ENCODE measurements at places on chromosomes 12 and 14.

DNA sequence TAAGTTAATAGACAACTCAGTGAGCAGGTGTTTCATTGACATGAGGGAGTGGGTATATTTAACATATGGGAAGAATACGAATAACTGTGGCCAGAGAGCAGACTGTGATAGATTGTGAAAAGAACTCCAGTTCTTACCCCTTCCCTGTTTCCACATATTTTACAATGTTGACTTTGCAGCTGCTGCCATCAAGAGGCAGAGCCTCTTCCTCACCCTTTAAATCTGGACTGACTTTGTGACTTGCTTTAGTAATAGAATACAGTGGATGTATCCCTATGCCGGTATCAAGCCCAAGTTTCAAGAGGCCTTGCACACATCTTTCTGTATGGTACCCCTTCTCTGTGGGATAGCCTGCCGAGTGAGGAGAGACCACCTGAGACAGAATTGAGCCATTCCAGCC is 356.7 kb downstream of the ETNK1 start:
- no peak for DNase-seq

DNA sequence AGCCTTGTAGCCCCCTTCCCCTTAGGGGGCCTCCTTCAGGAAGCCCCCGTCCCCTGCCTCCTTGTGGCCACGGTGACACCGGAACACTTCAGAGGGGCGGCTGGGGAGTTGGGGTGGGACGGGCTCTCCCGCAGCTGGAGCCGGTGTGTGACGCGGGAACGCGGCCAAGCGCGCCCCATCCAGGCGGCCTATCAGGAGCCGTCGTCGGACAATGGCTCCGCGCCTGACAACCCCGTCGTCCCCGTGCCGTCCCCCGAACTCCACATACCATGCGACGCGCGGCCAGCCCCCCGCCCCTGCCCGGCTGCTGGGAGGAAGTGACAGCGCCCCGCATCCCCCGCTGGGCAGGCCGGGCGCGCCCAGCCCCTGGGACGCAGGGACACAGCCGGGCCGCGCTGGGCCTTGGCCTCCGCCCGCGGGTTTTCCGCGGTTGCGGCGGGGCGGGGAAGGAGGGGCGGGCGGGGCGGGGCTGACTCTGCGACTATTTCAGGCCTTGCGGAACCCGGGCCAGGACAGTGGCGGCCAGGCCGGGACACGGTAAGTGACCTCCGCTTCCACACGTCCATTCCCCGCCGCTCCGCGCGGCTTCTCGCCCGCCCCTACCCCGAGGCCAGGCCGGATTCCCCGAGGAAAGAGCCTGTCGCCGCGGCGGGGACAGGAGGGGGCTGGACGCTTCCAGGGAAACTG is at the start of gene TNFAIP2:
Gene TNFAIP2 (plus strand): TSS at position 515 of the 687 bp plus-strand sequence. CDS start 2,997 bp downstream, outside the sequence.
- no peak for DNase-seq

- DNase-seq: no peak
Measured at GRCh38 chr12:11433664-11434063, 38.3 kb upstream of the PRB2 start.

DNA sequence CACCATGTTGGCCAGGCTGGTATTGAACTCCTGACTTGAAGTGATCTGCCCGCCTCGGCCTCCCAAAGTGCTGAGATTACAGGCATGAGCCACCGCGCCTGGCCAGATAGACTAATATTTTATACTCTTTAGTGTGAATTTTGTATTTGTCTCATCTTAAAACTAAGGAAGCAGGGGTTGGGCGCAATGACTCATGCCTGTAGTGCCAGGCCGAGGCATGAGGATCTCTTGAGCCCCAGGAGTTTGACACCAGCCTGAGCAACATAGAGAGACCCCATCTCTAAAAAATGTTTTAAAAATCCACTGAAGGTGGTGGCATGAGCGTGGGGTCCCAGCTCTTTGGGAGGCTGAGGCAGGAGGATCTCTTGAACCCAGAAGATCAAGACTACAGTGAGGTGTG is 9.0 kb downstream of the DYNC1H1 start:
- no peak for DNase-seq

- DNase-seq: no peak
Measured at GRCh38 chr14:62158779-62159178, 396.6 kb downstream of the SNAPC1 start.

DNA sequence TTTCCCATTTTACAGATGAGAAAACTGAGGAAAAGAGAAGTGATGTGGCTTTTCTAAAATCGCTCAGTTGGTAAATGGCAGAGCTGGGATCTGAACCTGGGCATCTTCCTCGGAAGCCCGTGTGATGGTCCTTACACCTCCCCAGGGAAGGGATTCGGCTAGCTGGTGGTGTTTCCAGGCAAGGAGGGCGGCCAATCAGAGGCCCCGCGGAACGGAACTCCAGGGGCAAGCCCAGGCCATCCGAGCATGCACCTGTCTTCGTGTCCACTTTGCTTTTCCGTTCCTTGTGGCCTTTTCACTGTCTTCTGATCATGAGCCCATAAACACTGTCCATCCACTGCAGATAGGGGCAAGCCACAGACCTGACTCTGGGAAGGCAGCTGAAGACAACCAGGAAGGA is 114.8 kb upstream of the TMEM132D start:
- DNase-seq: no peak

- no peak for DNase-seq
Measured at GRCh38 chr14:65222440-65222858, 120.1 kb upstream of the MAX start.

DNA sequence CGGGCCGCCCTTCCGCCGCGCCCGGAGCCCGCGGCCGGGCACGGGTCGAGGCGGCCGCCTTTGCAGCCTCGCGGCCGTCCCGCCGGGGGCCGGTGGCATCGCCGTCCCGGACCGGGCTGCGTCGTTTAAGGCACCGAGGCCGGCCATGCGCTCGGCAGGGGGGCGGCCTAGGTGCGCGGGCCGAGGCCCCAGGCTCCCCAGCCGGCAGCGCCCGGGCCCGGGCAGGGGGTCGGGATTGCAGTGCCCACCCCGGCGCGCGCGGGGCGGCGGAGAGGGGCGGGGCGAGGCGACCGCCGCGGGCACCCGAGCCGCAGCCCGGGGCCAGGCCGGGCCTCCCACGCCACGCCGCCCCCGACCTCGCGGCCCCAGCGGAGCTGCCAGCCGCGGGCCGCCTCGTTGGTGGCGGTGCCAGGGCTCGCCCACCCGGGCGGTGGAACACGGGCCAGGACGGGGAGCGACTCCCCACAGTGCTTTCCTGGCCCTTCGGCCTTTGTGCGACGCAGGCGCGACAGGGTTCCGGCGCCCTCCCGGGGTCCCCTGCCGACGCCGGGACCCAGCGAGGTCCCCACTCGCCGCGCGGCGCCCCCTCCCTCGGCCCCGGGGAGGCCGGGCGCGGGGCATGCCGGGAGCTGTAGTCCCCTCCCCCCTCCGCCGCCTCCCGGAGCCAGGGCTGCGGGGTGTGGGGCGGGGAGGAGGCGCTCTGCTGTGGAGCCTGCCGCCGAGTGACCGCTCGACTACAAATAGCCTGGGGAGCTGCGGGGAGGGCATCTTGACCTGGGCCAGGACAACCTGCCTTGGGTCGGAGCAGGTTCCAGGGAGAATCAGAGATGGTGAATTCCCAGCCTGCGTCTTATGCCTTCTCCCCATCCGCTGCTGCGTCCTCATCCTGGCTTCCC is 769 bp downstream of the FKBP4 start:
- no peak for DNase-seq

GRCh38 chr14:33230021-33230420 is 291.3 kb downstream of the NPAS3 start:
- DNase-seq: no peak

GRCh38 chr14:44963775-44964380 is 1.9 kb downstream of the TOGARAM1 start:
- DNase-seq: no peak

- DNase-seq: no peak
Measured at GRCh38 chr12:15863372-15863771, 18.8 kb upstream of the STRAP start.

DNA sequence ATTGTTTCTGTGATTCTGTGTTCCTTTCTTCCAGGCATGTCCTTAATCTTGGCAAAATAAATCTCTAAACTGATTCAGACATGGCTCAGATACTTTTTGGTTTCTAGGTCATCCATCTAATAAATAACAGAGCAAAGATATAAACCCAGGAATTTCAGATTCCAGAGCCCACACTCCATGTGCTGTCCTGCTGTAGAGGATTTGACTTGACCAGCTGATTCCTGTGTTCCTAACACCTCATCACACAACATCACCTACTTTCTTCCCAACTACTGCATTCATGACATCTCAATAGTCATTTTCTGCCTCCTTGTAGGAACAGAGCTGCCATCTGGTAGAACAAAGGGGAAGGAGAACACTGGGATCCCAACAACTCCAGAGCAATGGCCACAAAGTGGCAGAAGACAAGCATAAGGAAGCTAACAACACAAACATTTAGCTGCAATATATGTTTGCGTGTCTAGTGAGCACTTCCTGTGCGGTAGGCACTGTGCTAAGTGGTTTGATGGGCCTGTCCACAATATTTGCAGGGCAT is 91.9 kb upstream of the OVCH1 start:
- DNase-seq: peak; percentile 44

GRCh38 chr14:79376557-79376956 is 834.7 kb downstream of the DIO2 start:
- DNase-seq: no peak

GRCh38 chr14:32545095-32545494 is 216.0 kb downstream of the AKAP6 start:
- DNase-seq: no peak

- DNase-seq: no peak
Measured at GRCh38 chr12:44157359-44157758, 321.5 kb downstream of the TMEM117 start.

DNA sequence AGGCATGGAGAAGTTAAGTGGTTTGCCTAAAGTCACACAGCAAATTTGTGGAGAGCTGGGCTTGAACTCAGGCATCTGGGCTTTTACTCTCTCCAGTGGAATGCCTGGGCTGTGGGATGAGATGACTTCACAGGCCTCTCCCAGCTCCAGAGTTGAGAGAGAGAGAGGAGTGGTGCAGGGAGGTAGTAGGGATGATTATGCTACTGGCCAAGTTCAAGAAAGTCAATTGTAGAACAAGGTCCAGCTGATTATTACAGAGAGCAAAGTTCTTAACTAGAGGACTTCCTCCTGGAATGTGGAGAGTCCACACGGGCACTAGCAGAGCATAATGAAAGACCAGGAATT is 769 bp upstream of the EMP1 start:
- DNase-seq: no peak

DNA sequence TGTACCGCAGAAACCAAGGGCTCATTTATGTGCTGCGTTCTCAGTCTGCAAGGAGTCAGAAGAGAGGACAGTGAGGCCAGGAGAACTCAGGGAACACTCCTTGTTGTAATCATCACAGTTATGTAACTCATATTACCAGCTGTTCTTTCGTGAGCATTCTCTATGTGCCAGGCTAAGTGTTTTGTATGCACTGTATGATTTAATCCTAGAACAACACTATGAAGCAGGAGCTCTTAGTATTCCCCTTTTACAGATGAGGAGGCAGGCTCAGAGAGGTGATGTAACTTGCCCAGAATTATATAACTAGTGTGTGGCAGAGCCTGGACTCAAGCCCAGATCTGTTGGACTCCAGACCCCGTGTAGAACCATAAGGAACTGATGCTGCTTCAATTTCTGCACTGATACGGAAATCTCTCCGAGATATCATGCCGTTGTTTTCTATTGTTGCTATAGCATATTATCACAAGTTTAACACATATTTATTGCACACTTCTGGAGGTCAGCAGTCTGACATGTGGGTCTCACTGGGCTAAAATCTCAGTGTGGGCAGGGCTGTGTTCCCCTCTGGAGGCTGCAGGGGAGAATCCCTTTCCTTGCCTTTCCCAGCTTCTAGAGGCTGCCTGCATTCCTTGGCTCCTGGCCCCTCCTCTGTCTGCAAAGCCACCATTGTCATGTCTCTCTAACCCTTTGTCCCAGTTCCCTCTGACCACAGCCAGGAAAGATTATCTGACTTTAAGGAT is 16.3 kb upstream of the CD9 start:
- DNase-seq: no peak

DNA sequence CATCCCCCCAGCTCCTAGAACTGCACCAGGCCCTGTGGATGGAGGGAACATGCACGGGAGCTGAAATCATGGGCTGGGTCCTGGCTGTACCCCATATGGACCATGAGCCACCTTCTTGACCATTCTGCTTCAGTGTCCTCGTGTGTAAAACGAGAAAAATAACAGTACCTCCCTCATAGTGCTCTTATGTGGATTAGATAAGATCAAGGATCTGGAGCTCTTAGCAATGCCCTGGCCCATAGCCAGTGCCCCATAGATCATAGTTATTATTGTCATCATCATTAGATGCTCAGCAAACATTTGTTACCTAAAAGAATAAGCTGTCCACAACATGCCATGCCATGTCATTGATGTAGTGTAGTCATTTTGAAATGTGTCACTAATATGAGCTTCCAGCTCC is 71.3 kb downstream of the SYNE3 start:
- no peak for DNase-seq

GRCh38 chr14:77058785-77059184 is 30.3 kb upstream of the IRF2BPL start:
- DNase-seq: no peak

DNA sequence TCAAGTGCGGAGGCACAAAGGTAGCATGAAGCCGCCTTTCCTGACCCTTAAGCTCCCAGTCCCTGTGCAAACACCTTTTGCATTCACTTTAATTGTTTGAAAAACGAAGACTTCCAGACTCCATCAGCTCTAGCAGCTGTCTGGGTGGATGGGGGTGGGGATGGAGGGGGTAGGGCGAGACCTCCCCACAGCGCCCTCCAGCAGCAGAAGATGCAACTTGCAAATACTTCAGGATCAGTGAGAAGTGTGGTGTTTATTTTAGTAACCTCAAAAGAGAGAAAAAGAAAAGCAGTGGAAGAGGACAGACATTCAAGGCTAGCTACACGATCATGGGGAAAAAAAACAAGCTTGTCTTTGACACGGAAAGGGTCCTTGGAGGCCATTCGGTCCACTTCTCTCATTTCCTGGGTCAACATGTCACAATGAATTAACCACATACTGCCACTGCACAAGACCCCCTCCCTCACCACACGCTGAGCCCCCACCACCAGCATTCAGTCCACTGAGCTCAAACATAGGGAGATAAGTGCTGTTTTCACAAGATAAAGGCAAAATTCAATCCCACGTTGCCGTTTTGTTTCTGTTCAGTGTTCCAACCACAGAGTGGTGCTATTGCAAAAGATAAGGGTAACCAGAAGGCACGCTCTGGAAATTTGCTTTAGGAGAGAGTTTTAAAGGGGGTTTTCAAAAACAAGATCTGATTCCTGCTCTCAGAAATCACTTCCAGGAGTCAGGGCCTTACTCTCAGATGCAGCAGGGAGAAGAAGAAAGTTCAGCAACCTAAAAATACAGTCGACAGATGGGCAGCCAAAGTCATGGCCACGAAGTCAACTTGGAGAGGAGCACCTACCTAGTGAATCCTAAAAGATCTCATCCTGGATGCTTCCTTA is 3.3 kb upstream of the NTF3 start:
- DNase-seq: no peak

Data from AG04450 (cell line).